ENCODE measurements at places on chromosomes 2 and 18. TPM values are rescaled to one million over a fixed set of nuclear protein-coding genes. Genes with fewer than 3 reads are reported as not detected.

RAMP1 gene
- 5.1 TPM for total RNA-seq

HDAC4 gene
- 44.9 TPM for total RNA-seq

RAB31 gene
- total RNA-seq, result 110 TPM

KCNJ3 gene
- total RNA-seq, result not detected

KCNG2 gene
- total RNA-seq, result 0.50 TPM

REG1A gene
- total RNA-seq, result not detected

GRCh38 chr2:152183401-152184073 is 8.0 kb upstream of the STAM2 start:
- DNase-seq, result no peak

DNA sequence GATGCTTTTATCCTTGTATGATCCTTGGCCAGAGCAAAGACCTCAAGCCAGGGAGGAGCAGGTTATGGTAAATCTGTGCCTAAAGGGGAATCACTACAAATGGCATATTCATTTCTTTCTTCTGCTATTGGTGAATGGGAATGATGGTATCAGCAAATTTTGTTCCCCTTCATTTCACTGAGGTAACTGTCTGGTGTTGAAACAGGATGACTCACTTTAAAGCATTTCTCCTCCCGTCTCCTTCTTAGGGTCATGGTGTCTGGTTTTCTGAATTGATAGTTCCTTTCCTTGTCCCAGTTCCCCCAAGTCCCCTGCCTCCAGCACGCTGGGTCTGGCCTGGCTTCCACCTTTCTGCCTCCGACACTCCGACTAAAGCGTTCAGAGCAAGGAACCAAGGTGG is 109.2 kb downstream of the MREG start:
- DNase-seq, result no peak

DNA sequence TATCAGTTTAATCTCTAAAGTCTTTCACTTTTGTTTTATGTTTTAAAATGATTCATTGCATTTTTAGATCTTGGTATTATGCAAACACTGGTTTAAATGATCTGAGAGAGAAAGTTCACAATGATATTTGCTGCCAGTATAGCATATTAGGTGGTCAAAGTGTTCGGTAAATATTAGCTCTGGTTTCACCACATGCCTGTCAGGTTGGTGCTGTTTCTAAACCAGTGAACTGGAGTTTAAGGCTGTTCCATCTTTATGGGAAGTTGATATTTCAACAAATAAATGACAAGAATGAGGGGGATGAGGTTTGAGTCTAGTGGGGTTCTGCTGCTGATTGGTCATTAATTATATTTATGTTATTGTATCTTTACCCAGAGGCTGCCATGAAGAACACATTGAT is 436.4 kb downstream of the DCDC2C start:
- DNase-seq, result no peak

GRCh38 chr2:220315098-220315823 is 687.8 kb downstream of the SLC4A3 start:
- no peak for DNase-seq

GRCh38 chr18:21115519-21116411 is 4.2 kb upstream of the ROCK1 start:
- no peak for DNase-seq

DNA sequence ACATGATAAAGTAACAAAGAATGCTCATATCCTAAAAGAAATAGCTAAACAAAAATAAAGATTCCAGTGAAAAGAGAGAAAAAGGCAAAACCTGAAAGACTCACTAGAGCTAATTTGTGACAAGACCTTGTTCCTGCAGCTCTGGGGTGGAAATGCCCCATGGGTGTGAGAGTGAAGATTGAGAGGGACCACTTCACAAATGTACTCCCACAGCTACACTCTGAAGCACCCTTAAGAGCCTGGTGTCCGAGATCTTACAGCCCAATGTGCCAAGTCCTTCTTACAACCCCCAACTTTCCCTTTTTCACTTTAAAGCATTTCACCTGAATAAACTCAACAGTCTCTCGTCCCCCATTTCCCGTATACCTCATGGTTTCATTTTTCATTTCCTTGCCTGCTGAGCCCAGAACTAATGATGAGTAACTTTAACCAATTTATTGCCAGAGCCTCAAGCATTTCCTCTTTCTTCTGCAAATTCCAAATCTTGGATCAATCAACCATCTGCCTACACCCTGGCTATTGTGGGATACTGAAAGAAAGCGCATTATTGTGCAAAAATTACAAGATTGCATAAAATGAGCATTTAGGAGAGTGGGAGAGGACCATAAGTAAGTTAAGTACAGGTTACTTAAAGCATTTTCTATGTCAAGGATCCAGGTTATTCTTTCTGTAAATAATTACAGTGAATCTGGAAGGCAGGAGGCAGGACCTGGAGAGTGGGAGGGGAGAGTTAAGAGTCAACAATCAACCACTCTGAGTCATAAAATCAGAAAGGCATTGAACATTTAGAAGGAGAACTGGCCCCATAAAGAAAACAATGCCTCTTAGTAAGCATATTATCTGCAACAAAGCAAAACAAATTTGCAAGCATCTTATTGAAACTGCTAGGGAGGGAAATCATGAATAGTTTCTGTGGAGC is 804.4 kb upstream of the CELF4 start:
- DNase-seq, result no peak

- no peak for DNase-seq
Measured at GRCh38 chr2:37550190-37550589, 121.3 kb downstream of the CDC42EP3 start.

DNA sequence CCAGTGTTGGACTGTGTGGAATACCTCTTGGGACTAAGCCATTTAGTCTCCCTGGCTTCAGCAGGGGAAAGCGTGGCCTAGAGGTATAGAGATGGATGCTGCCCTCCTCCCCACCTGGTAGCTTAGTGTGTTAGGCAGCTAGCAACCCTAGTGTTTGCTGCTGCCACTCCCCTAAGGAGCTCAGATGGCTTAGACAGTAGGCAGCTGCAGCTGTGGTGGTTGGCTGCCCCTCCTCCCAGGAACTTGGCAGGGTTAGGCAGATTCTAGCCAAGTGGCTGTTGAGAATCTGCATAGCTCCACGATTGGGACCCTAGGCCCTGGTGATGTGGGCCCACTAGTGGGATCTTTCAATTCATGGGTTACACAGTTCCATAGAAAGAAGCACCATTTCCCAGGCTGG is 550.4 kb upstream of the CHAC2 start:
- DNase-seq, result no peak

DNA sequence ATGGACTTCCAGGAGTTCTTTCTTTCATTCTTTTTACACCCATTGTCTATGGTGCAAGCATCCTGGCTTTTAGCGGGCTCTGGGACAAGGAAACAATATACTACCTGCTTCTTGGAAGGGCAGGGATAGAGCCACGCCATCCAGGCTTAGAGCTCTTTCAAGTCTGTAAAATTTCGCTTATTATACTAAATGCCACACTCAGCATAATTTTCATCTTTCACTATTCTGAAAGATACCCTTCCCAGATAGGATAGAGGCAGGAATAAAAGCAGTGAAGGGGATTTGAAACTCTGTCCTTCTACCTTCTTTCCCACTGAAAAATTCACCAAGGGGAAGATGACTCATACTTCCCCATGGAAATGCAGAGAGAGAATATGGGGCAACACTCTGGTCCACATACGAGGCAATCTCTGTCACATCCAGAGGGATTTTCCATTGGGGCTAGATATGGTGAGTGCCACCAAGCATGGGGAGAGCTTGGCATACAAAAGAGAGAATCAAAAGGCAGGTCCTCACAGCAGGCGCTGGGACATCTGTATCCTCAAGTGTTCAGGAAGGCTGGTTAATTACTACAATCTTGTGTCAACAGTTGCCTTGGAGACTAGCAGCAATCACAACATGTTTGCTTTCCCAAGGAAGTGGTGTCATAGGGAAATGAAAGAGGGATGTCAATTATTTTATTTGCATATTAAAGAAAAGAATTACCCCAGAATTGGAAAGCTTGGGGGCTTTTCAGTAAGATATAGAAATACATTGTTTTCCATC is 127.6 kb downstream of the TDRD15 start:
- no peak for DNase-seq

- no peak for DNase-seq
Measured at GRCh38 chr18:24006712-24007313, 7.7 kb upstream of the TTC39C start.

- DNase-seq, result no peak
Measured at GRCh38 chr2:1607236-1607920, 136.9 kb downstream of the PXDN start.

DNA sequence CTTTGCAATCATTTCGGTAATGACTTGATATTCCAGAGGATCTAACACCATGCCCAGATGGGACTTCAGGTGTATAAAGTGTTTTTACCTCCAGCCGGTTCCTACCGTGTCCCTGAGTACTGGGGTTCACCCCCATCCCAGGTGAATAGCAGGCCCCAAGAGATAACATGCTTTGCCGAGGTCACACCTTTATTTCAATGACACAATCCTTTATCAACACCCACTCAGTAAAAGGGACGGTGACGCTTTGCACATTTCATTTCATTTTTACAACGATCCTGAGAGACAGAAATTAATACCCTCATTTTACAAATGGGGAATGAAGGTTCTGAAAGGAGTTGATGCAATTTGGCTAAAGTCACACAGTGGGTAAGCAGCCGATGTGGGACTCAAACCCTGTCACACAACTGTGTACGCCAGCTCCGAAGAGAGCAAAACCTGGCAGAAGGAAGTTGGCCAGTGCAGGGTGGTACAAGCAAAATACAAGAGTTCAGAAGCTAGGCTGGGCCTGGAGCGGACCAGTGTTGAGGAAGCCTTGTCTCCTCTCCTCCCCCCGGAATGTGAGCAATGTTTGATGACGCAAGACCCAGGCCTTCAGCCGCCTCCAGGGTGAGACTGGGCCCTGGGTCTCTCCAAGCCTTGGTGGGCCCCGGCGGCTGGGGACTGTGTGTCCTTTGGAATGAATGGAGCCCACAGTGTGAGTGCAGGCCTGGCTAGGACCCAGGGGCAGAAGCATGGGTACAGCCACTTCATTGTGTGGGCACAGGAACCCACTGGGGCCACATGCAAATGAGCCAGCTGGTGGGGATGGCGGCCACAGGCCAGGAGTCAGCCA is 139.6 kb upstream of the MYCN start:
- DNase-seq, result no peak

DNA sequence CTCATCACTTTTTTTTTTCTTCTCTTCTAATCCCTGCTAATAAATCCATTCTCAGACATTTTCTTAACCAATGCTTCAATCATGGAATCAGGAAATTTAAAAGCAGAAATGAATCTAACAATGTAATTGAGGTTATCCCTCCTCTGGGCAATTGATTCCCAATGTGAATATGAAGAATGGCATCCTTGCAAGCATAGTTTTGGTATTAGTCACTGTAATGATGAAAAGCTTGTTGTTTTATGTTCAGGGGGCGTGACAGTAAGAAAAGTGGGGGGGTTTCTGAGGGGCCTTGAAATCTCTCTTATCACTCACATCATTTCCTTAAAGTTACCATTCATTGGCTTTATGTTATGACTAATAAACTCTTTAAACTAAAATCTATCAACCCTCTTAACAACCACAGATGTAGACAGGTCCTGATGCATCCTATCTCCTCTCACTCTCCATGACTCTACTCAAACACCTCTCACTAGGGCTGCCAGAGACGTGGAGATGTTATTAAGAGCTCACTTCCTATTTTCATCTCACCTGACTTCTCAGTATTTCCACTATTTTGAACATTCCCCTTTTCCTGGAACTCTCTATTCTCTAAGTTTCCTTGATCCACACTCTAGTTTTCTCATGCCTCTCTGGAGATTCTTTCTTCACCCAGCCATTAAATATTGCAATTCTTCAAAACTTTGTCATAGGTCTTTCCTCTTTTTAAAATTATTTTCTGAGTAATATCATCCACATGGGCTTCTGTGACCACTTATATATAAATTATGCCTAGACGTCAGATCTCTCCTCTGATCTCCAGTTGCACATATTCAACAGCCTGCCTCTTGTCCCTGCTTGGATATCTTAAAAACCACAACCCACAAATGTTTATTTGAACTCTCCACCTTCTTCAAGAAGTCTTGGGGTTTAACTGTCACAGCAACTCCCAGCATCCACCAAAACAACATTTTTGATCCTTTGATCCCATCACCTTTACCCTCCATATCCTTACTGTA is 332.9 kb downstream of the CDH2 start:
- no peak for DNase-seq

DNA sequence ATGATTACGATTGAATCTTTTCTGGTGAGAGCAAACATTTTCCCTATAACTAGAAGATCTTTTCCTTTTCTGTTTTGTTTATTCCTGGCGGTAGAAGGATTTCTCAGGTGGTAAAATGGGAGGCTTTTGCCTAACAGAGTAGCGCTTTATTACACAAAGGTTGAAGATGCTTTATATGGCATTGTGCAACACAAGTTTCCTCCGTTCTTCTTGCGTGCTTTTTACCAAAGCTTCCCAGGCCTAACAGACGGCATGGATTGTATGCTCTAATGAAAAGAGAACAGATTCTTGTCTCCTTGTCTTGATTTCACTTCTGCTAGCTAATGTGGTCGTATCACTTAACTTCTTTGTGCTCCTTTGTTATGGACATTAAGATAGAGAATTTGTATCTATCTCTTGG is 43.8 kb downstream of the MYO1B start:
- no peak for DNase-seq

- no peak for DNase-seq
Measured at GRCh38 chr2:65863713-65864112, 431.3 kb upstream of the SPRED2 start.

- no peak for DNase-seq
Measured at GRCh38 chr2:108297436-108298141, 8.9 kb downstream of the SULT1C2 start.

DNA sequence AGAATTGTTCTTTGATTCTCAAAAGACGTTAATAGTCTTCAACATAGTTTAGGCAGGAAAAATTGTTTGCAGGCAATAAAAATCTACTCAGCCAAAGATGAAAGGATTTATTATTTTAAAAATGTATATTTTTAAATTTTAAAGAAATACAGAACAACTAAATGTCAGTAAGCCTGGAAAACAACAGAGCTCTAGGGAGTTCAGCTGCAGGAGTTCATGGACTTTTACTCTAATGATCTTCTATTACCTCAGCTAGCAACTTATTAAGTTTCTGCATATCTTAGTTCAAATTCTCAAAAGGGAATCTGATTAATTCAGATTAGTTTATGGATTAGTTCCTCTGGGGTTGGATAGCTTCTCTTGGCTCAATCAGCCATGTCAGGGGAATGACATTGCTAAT is 17.9 kb upstream of the XIRP2 start:
- no peak for DNase-seq

- DNase-seq, result no peak
Measured at GRCh38 chr2:152028182-152028862, 70.5 kb downstream of the CACNB4 start.

DNA sequence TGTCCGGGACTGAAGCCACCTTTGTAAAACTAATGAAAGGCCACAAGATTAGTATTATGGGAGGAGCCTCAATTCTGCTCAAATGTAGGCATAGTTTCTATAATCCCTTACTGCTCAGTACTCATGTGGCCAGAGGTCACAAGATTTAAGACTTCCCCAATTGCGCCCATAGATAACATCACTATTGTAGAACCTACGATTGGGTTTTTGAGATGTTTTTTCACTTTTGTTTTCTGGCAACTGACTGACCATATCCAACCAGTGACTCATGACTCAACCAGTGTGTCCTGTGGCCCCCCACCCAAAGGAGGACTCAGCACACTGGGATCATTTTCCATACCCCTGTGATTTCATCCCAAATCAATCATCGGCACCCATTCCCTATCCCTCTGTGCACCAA is 15.2 kb upstream of the TSPYL6 start:
- no peak for DNase-seq
